Activated T-helper 17 cell treated with anti-CD3 and anti-CD28 coated beads, Interleukin-2, amount 50 U/mL, for 72 hours (primary cell): ENCODE measurements at places on chromosomes 12 and 14. TPM values are rescaled to one million over a fixed set of nuclear protein-coding genes. Genes with fewer than 3 reads are reported as not detected.

DENR gene
- 78.9 TPM for total RNA-seq

CLIP1 gene
- 86.1 TPM for total RNA-seq

GRCh38 chr12:31321897-31322228 is 4.1 kb downstream of the SINHCAF start:
- no peak for ATAC-seq
- H3K27ac ChIP-seq: peak overlapping the region; percentile 97
- peaks cover 44% of the 10 kb centered on the region for H3K4me1 ChIP-seq
- no peaks in the 10 kb centered on the region for H3K27me3 ChIP-seq
- H3K4me3 ChIP-seq: peak overlapping the region; percentile 93

DNA sequence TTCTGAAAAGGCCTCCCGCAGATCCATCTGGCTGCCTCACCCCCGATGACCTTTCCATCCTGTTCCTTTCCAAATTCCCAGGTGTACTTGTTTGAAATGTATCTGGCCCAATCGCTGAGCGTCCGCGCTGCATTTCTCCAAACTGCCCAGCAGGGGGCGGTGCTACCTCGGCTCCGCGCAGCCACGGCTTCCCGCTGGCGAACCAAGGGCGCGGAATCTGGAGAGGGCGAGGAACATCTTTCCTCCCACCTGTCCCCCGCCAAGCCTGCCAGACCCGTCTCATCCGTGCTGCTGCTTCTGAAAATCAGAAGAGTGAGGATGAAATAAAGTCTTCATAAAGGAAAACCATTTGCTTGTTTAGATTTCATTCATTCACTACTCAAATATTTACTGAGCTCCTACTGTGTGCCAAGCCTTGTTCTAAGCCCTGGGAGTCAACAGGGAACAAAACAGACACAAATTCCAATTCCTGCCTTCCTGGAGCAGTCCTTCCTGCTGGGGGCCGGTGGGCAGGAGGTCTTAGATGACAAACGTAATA is 16.8 kb upstream of the MYL2 start:
- ATAC-seq: peak; percentile 47
- no peaks in the 10 kb centered on the region for H3K36me3 ChIP-seq
- no peak overlapping the region for H3K27ac ChIP-seq
- H3K27me3 ChIP-seq: peaks cover 20% of the 10 kb centered on the region
- peaks cover 4% of the 10 kb centered on the region for H3K4me1 ChIP-seq

- H3K36me3 ChIP-seq: no peaks in the 10 kb centered on the region
- H3K27ac ChIP-seq: peak overlapping the region; percentile 7
- peak; percentile 47 for ATAC-seq
- peaks cover 17% of the 10 kb centered on the region for H3K4me1 ChIP-seq
- H3K27me3 ChIP-seq: peaks cover 3% of the 10 kb centered on the region
- peak overlapping the region; percentile 60 for H3K4me3 ChIP-seq
Observed at GRCh38 chr12:68031881-68032739, 42.9 kb downstream of the IFNG-AS1 start.

- H3K4me1 ChIP-seq: no peaks in the 10 kb centered on the region
- no peaks in the 10 kb centered on the region for H3K36me3 ChIP-seq
- no peaks in the 10 kb centered on the region for H3K27me3 ChIP-seq
- ATAC-seq: no peak
- no peak overlapping the region for H3K27ac ChIP-seq
Observed at GRCh38 chr14:33979613-33980276, 28.9 kb upstream of the EGLN3 start.

GRCh38 chr12:127401005-127401404 is 866.0 kb upstream of the TMEM132C start:
- no peaks in the 10 kb centered on the region for H3K36me3 ChIP-seq
- no peak overlapping the region for H3K4me3 ChIP-seq
- H3K27me3 ChIP-seq: peaks cover 16% of the 10 kb centered on the region

GRCh38 chr12:70971001-70971794 is 50.7 kb upstream of the PTPRR start:
- no peak for ATAC-seq
- H3K27me3 ChIP-seq: no peaks in the 10 kb centered on the region
- no peak overlapping the region for H3K27ac ChIP-seq
- no peaks in the 10 kb centered on the region for H3K36me3 ChIP-seq

SDSL gene
- 0.24 TPM for total RNA-seq

GRCh38 chr14:81449114-81449513 is 49.0 kb upstream of the STON2 start:
- peaks cover 9% of the 10 kb centered on the region for H3K27me3 ChIP-seq
- H3K27ac ChIP-seq: no peak overlapping the region
- H3K4me3 ChIP-seq: no peak overlapping the region
- no peaks in the 10 kb centered on the region for H3K4me1 ChIP-seq

ACOT6 gene
- not detected for total RNA-seq

GRCh38 chr14:72926292-72927028 is at the start of gene DCAF4:
DCAF4 (plus strand) TSS chr14:72926464; CDS start chr14:72937979, 11,515 bp downstream.
- peak within 1 kb of the TSS; percentile 84 for H3K4me3 ChIP-seq
- no peaks in the 10 kb centered on the region for H3K36me3 ChIP-seq
- no peaks in the 10 kb centered on the region for H3K27me3 ChIP-seq

DNA sequence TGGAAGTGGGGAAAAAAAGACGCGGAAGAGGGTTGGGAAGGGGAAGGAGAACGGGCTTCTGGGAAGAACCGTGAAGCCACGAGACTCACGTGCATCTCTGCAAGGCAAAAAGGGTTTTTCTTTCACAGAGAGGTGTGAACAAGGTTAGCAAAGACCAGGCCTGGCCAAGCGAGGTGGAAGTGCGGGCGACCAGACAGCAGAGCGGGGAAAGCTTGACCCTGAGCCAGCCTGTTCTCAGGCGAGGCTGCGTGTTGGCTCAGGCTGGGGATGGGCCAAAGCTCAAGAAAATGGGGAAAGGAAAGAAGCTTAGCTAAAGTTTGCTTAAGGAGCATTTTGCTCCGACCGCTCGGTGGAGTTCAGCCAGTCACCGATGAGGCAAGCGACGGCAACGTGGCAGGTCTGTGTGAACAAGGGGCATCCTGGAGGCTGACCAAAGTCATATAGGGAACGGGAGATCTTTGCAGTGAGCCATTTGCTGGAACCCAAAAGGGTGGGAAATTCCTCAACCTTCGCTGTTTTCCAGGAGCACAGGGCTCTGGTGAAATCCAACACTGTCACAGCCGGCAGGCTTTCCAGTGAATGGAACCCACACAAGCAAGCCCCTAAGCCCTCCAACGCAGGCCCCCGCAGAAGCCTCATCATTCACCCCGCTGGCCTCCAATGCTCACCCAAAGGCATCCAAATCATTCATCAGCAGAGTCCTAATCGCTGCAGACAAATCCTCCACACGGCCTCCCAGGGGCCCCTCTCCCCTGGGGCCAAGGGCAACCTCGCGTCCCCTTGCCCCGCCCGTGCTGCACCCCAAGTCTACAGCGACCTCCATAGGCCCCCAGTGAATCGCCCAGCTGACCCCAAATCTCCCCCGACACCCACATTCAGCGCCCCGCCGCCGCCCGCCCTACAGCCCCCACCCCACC is 754 bp downstream of the ZNF605 start:
- peaks cover 19% of the 10 kb centered on the region for H3K4me1 ChIP-seq
- peaks cover 9% of the 10 kb centered on the region for H3K36me3 ChIP-seq
- H3K4me3 ChIP-seq: peak overlapping the region; percentile 96
- H3K27me3 ChIP-seq: no peaks in the 10 kb centered on the region
- ATAC-seq: peak; percentile 50

DNA sequence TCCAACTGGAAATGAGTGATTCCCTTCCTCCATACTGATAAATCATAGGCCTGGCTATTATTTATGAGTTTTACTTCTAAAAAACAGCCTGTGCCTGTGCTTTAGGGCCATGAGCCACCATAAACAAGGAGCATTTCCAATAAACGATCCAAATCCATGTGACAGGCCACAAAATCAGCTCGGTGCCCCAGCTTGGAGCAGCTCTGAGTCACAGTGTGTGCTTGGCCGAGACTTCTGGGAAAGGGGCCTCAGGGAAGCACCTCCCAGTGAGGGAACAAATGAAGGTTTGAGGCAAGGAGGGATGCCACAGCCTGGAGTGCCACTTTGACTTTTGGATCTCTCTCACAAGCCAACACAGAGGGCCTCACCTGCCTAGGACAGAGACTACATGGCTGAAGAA is 190.4 kb downstream of the NTF3 start:
- no peaks in the 10 kb centered on the region for H3K36me3 ChIP-seq
- peaks cover 23% of the 10 kb centered on the region for H3K27me3 ChIP-seq
- no peak overlapping the region for H3K4me3 ChIP-seq
- no peak overlapping the region for H3K27ac ChIP-seq

DNA sequence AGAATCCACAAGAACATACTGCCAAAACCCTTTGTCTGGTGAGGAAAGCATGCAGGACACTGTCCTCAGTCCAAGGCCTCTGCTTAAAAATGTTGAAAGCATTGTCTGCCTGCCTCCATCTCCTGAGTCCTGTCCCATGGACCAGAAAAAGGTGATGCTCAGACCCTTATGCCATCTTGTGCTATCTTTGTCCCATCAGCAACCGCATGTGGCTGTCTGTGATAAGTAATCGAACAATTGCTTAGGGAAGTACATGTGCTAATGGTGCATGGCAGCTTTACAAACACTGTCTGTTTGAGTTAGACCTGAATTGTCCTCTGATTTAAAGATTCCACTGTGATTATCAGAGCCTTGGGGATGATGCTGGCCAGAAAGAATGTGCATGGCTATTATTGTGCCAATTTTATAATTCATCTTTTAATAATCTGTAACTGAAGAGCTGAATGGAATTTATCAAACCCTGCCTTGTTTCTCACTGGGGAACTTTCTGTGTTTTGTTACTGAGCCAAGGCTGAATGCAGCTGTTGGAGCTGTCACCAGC is 177.5 kb downstream of the DACT1 start:
- no peak overlapping the region for H3K27ac ChIP-seq
- peaks cover 4% of the 10 kb centered on the region for H3K27me3 ChIP-seq
- no peak overlapping the region for H3K4me3 ChIP-seq
- ATAC-seq: no peak
- H3K4me1 ChIP-seq: no peaks in the 10 kb centered on the region
- no peaks in the 10 kb centered on the region for H3K36me3 ChIP-seq

GRCh38 chr14:89619596-89619995 is 202.6 kb upstream of the FOXN3 start:
- H3K36me3 ChIP-seq: no peaks in the 10 kb centered on the region
- ATAC-seq: no peak
- H3K27ac ChIP-seq: peak overlapping the region; percentile 90
- peaks cover 36% of the 10 kb centered on the region for H3K4me1 ChIP-seq
- H3K4me3 ChIP-seq: peak overlapping the region; percentile 81

TAC3 gene
- total RNA-seq: not detected

GRCh38 chr12:92628476-92628875 is 74.3 kb upstream of the PLEKHG7 start:
- ATAC-seq: no peak
- H3K4me1 ChIP-seq: peaks cover 3% of the 10 kb centered on the region
- H3K27ac ChIP-seq: no peak overlapping the region
- H3K27me3 ChIP-seq: no peaks in the 10 kb centered on the region

DNA sequence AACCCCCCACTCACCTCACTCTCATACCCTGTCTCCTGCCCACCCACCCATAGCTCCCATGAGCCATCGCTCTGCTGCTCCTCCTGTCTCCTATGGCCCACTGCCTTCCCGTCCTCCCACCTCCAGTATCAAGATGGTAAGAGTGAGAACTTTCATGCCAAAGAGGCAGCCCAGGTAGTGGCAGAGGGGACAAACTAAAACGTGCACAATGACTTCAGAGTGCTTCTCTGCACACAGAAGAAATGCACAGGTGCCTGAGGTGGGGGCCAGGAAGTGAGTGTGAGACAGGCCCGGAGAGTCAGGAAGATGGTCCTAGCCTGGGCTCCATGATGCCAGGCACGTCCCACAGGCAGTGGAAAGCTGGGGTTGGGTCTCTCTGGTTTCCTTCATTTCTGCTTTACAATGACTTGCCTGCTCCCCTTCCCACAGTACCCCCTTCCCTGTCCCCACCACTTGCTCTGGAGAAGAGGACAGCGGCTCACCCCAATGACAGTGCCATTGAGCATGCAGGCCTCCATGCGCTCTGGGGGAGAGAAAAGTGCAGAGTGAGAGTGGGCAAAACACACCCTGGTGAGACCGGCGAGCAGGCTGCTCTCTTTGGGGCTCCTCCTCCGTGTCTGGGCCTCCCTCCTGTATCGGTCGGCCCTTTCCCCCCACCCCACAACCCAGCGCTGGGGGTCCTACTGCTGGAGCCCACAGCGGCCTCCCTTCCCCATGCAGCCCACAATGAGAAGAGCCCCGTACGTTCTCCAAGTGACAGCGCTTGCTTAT is 22.8 kb upstream of the ANO2 start:
- H3K4me1 ChIP-seq: no peaks in the 10 kb centered on the region
- H3K4me3 ChIP-seq: no peak overlapping the region
- H3K27me3 ChIP-seq: peaks cover 20% of the 10 kb centered on the region
- H3K36me3 ChIP-seq: no peaks in the 10 kb centered on the region
- H3K27ac ChIP-seq: no peak overlapping the region

- ATAC-seq: no peak
- H3K4me1 ChIP-seq: no peaks in the 10 kb centered on the region
- H3K36me3 ChIP-seq: no peaks in the 10 kb centered on the region
- H3K27me3 ChIP-seq: no peaks in the 10 kb centered on the region
Observed at GRCh38 chr14:104573930-104574329, 5.6 kb upstream of the C14orf180 start.

- peaks cover 26% of the 10 kb centered on the region for H3K36me3 ChIP-seq
- peaks cover 11% of the 10 kb centered on the region for H3K4me1 ChIP-seq
- ATAC-seq: no peak
- H3K4me3 ChIP-seq: peak overlapping the region; percentile 94
Observed at GRCh38 chr12:10214136-10214894, 1.6 kb downstream of the GABARAPL1 start.

DNA sequence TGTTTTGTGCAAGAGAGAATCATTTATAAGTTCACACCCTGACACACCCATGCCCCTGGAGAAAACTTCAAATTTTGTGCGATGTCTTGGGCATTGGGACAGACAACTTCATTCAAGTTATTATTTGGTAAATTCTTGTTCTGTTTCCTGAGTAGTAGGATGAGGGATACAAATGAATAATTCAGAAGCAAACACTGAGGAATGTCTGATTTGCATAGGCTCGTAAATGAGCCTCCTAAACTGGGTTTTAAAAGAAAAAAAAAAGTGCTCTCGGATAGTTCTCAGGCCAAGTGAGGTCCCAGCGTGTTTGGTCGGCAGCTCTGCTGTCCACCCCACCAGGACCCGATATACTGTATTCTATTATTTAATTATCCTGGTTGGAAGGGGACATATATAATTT is 134.7 kb upstream of the CPM start:
- no peak for ATAC-seq
- H3K4me1 ChIP-seq: peaks cover 5% of the 10 kb centered on the region
- H3K27ac ChIP-seq: no peak overlapping the region
- H3K4me3 ChIP-seq: no peak overlapping the region

- peak overlapping the region; percentile 41 for H3K4me3 ChIP-seq
- H3K4me1 ChIP-seq: peaks cover 43% of the 10 kb centered on the region
- H3K36me3 ChIP-seq: peaks cover 6% of the 10 kb centered on the region
- peak; percentile 27 for ATAC-seq
- H3K27ac ChIP-seq: peak overlapping the region; percentile 57
- H3K27me3 ChIP-seq: no peaks in the 10 kb centered on the region
Observed at GRCh38 chr14:65211341-65211987, 109.1 kb upstream of the MAX start.

DNA sequence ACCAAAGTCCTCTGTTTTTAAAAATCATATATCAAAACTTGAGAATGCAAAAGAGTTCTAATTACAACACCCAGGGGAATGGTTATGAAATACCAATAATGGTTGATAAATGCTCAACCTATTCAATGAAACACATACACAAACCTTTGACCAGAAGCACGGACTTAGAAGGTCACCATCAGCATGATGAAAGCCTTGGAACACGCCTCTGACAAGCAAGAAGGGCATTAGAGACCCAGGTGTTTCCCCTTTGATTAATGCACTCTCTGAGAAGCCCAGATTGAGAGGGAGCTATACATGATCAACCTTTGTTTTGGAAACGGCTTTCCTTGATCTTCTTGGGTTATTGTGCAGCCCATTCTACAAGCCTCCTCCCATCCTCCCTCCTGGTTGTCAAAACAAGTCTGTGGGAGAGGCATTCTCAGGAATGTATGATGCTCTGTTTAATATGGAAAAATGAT is 69.0 kb downstream of the ZFP36L1 start:
- no peak overlapping the region for H3K27ac ChIP-seq
- no peaks in the 10 kb centered on the region for H3K27me3 ChIP-seq
- H3K4me1 ChIP-seq: peaks cover 25% of the 10 kb centered on the region
- H3K36me3 ChIP-seq: no peaks in the 10 kb centered on the region

TMEM119 gene
- total RNA-seq: 0.24 TPM
